ENCODE measurements at places on chromosomes 3 and 15.

- no peak for DNase-seq
Observed at GRCh38 chr15:88480981-88481380, 13.5 kb downstream of the MRPS11 start.

GRCh38 chr3:84742915-84743425 is 215.8 kb upstream of the CADM2 start:
- DNase-seq: no peak

DNA sequence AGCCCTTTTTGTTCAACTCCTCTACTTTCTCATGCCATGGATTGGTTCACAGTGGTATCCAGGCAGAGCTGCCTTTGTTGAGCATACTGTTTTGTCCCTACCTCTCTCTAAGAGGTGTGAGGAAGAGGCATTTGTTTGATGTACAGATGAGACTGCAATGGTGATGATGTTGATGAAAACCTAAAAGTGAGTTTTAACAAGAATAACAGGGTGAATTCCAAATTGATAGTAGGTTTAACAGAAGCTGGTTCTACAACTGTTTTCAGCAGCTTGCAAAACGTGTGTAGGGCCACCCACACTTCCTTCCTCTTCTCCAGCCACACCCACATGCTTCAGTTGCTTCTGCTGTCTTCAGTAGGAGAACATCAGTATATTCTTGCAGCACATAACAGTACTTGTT is 10.2 kb downstream of the SNRK start:
- DNase-seq: peak; percentile 7

DNA sequence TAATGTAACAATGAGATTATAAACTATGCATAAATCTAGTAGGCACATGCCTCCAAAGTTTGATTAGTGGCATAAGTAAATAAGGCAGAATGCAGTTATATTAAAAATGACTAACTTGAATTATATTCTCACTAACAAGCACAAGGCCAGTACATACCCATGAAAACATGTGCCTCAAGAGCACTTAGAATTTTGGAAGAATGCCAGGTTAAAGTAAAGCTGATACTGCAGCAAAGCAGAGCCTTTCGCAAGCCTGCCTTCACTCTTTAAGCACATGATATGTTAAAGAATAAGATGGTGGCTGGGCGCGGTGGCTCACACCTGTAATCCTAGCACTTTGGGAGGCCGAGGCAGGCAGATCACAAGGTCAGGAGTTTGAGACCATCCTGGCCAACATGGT is 49.0 kb downstream of the KBTBD12 start:
- no peak for DNase-seq

GRCh38 chr3:107897471-107898061 is 193.3 kb downstream of the CD47 start:
- no peak for DNase-seq

GRCh38 chr3:196835086-196835485 is 32.6 kb upstream of the SENP5 start:
- no peak for DNase-seq

DNA sequence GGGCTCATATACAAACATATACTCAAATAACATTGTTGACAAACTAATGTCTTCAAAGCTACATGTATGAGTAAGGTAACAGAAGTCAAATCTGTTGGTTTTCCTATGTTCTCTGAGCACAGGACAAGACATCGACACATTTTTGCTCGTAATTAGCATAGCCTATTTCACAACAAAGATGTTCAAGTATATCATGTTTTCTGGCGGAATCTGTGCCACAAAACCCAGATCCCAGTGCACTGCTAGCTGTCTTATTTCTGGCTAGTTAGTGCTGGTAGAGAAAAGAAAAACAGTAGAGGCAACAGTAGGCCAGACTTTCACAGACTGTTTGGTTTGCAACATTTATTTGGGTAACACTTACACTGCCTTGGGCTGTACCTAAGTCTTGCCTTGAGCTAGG is 51.2 kb downstream of the RUBCN start:
- DNase-seq: no peak

DNA sequence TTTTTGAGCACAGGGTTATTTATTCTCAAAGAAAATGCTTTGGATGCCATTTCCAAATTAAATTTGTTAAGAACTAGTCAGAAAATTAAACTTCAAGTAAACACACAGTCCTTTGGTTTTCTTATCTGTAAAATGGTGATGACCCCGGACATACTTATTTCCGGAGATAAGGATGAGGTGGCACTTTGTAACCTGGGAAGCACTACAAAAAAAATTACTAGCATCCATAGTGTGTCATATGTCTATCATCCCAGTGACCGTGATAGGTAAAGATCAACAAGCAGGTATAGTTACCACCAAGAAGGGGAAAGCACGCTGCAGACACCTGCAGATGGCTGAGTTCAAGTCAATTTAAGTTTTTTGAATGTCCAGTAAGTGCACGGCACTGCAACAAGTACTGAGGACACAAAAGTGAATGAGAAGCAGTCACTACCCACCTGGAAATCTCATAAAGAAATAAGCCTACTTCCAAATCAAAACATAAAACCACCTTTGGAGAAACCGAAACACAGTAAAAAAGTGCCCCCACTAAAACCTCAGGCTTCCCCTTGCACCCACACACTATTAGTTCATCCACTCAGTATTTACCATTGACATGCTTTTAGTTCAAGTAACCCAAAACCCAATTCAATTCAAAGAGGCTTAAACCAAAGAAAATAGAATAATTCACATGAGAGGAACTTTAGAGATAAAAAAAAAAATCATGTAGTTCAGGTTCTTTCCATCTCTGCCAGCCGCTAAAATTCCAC is 24.6 kb downstream of the SEMA5B start:
- DNase-seq: no peak

DNA sequence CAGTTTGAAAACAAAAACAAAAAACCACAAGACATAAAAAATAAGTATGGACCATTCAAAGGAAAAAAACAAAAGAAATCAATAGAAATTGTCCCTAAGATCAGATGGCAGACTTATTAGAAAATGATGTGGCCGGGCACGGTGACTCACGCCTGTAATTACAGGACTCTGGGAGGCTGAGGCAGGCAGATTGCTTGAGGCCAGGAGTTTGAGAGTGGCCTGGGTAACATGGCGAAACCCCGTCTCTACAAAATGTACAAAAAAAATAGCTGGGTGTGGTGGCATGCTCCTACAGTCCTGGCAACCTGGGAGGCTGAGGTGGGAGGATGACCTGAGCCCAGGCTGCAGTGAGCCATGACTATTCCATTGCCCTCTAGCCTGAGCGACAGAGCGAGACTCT is 16.6 kb downstream of the SPCS1 start:
- DNase-seq: no peak

- DNase-seq: no peak
Observed at GRCh38 chr3:35739964-35740527, 100.7 kb downstream of the ARPP21 start.

DNA sequence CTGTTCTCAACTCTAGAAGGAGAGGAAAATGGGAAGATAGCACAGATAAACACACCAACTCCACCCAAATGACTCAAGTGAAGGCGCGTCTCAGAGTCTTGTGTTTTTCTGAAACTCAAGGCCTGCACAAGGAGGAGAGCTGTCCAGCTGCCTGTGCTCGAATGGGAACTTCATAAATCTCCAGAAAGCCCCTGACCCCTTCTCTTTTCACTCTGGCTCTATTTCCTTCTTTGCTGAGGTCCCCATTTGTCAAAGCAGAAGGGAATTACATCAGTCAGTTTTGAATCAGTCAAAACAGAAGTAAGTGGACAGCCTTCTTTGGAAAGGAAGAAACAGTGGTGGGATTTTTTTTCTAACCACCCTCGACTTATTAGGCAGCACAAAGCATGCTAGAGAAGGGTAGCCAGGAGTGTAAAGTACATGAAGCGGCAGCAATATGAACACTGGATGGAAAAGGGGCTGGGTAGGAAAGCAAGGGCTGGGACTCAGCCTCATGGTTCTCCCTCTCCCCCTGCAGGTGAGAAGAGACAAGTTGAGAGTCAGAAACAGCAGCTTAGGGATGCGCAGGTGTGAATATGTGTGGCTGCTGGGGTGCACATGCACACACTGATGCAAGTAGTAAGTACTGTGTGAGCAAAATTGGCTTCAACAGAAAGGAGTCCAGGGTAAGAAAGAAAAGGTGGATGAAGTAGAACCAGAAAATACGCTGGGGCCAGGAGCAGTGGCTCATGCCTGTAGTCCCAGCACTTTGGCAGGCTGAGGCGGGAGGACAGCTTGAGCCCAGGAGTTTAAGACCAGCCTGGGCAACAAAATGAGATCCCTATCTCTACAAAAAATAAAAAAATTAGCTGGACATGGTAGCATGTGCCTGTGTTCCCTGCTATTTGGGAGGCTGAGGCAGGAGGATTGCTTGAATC is 36.6 kb upstream of the MAGEF1 start:
- DNase-seq: no peak

GRCh38 chr3:196837819-196838420 is 29.8 kb upstream of the SENP5 start:
- peak; percentile 39 for DNase-seq

DNA sequence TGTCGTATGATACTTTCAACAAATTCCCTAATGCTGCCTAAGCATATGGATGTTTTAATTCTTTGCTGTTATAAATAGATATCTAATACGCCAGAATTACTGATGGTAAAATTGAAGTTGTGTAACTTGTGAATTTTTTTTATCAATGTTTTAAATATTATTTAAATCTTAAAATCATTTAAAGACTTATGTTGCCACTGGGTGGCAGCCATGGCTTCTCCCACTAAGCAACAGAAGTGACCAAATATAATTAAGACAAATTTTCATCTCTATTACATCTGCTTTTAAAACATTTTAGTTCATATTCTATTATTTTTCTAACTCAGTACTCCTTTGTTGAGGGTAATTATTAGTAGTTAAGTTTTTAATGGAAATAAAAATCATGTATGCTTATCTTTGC is 8.1 kb upstream of the IL20RB start:
- DNase-seq: no peak

DNA sequence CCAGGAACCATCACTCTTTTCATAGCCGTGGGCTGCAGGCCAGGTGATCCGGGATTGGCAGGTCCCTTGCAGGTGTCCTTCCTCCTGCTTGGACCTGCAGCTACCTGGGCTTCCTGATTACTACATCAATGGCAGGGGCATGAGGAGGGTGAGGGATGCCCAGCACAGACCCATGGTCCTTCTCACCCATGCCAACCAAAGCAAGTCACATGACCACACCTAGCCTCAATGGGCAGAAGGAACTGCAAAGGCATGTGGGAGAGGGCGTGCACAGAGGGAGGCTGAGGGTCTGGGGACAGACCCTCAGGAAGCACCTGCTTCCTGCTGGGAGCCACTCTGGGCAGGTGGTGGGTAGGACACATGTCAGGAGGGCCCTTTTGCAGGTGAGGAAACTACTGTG is 105.2 kb downstream of the NUP210 start:
- DNase-seq: no peak

GRCh38 chr3:38490281-38491030 is 5.7 kb upstream of the EXOG start:
- DNase-seq: no peak

- no peak for DNase-seq
Observed at GRCh38 chr15:50116477-50116876, 2.6 kb downstream of the ATP8B4 start.

Measured in stimulated activated CD4-positive, alpha-beta T cell treated with anti-CD3 and anti-CD28 coated beads, Interleukin-1b, Interleukin-23, amount 100 ng/mL, for 1 hour (primary cell).